Retina (tissue), 1 donor: ENCODE measurements at places on chromosomes 16 and 17.

GRCh38 chr17:78769196-78769773 lies 12.8 kb downstream of the CYTH1 start:
- no peak for DNase-seq

GRCh38 chr16:50553182-50553710 lies 5.0 kb downstream of the NKD1 start:
- DNase-seq = no peak

GRCh38 chr17:37743612-37743874 lies 1.3 kb downstream of the HNF1B start:
- DNase-seq = no peak

DNA sequence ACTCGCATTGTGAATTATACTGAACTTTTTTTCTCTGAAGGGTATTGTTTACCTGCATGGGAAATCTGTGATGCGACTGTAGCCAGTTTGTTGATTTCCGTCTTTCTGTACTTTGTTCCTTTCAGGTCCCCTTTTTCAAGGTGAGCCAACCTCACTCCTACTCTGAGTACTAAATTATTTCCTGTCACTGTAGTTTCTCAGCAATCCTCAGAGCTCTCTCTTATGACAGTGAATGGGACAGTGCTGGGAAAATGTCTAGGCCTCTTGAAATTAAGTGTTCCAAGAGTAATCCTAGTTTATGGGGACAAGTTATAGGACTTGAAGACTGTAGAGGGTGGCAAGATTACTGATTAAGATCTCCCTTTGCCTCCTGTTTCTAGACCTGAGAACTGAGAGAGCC lies 167.6 kb downstream of the CNTNAP4 start:
- DNase-seq = no peak

GRCh38 chr17:80984749-80985148 lies 6.9 kb upstream of the CHMP6 start:
- no peak for DNase-seq

- no peak for DNase-seq
Observed at GRCh38 chr17:6386041-6386630, 48.8 kb downstream of the AIPL1 start.

- no peak for DNase-seq
Observed at GRCh38 chr16:65406933-65407332, 285.1 kb upstream of the CDH11 start.

GRCh38 chr17:2034157-2034556 lies 4.2 kb downstream of the DPH1 start:
- no peak for DNase-seq

- DNase-seq = peak; percentile 36
Observed at GRCh38 chr17:64357191-64357981, 33.3 kb downstream of the PECAM1 start.

DNA sequence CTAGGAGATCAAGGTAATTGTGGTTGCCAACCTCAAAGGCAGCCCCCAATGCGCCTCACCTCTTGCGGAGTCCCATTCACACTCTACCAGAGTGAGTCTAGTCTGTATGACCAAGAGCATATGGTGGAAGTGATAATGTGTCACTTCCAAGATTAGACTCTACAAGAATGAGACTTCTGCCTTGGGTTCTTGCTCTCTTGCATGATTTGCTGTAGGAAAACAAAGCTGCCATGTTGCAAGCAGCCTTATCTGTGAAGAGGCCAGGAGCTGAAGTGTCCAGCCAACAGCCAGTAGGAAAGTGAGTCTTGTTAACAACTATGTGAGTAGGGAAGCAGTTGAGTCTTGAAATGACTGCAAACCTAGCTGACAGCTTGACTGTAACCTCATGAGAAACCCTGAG lies 3.4 kb downstream of the TERF2 start:
- no peak for DNase-seq

DNA sequence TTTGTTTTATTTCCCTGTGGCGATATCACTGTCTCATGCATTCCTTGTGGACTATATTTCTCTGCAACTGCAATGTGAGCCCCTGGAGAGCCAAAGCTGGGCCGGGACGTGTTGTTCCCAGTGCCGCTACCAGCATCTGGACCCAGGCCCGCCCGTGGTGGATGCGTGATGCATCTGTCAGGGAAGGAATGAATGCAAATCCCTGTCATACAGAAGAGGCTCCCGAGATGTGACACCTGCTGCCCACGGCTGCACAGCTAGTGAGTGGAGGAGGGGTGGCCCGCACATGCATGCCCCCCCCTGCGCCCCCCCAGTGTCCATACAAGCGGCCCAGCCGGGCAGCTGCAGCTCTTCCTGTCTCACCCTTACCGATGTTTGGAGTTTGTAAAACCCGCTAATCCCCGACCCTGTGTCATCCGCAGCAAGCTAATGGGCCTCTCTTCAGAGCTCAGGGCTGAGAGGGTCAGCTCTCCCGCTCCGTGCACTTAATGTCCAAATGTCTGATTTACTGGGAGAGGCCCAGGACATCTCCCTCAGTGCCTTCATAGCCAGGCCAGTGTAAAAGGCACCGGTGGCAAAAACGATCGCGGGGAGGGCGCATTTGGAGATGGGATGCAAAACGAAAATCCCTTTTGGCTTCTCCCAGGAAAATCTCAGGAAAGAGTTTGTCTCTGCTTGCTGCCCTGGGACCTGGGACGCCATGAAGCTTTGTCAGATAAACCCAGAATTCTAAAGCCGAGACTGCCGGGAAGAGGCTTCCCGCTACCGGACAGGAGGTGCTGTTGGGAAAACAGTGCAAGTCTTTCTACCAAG lies 91.8 kb downstream of the FOXL1 start:
- peak; percentile 56 for DNase-seq

- no peak for DNase-seq
Observed at GRCh38 chr17:69669441-69670178, 255.1 kb downstream of the MAP2K6 start.

- DNase-seq = peak; percentile 20
Observed at GRCh38 chr17:607361-608147, 107.1 kb downstream of the VPS53 start.

DNA sequence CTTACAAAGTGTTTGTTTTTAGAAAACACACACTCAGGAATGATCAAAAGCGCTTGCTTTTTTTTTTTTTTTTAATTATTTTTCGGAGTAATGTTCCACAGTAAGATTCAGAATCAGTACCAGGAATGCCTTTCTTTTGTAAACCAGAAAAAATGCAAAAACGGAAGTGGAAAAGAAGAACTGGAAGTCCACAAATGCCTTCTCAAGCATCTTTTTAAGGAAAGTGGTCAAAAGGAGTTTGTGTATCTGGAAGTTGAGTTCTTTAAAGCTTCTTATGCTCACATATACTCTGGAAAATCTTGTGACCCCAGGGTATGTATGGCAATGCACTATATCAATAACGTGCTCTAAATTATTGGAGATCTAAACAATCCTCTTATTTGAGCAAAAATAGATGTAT lies 126.0 kb downstream of the ABCA8 start:
- no peak for DNase-seq

DNA sequence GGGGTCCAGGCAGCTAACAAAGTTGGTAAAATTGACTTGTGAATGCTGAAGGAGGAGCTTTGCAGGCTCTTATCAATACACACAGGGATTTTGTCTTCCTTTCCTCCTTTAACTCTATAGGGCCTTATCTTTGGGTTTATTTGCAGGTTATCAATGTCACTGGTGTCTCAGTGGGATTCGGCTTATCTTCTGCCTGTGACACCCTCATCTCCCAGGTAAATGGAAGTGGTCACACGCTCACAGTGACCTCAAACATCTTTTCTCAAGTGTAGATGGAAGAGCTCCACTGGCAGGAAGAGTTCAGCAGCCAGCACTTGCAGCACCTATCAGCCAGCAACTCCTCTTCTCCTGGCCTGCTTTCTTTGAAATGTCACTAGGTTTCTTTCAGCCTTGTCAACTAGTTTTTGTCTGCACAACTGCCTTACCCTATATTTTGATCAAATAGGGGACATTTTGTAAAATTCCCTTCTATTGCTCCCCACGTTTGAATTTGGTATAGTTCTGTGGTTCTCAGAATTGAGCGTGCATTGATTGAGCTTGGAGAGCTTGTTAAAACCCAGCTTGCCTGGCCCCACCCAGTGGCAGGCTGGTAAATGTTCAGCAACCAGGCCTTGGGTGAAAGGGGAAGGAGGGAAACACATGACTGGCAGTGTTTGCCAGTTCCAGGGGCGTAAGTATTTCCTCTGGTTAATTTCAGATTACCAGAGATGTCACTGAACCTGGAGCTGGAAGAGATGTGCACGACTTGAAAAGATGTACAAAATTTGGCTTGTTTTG lies 12.8 kb downstream of the SLC47A1 start:
- no peak for DNase-seq

- no peak for DNase-seq
Observed at GRCh38 chr16:27449434-27450195, 47.6 kb downstream of the IL21R start.

GRCh38 chr17:7328840-7329373 lies at the start of gene NEURL4:
Gene NEURL4, minus strand, starts transcription at chr17:7329335. Its CDS starts 23 bp downstream, at chr17:7329312.
- DNase-seq = peak; percentile 51

DNA sequence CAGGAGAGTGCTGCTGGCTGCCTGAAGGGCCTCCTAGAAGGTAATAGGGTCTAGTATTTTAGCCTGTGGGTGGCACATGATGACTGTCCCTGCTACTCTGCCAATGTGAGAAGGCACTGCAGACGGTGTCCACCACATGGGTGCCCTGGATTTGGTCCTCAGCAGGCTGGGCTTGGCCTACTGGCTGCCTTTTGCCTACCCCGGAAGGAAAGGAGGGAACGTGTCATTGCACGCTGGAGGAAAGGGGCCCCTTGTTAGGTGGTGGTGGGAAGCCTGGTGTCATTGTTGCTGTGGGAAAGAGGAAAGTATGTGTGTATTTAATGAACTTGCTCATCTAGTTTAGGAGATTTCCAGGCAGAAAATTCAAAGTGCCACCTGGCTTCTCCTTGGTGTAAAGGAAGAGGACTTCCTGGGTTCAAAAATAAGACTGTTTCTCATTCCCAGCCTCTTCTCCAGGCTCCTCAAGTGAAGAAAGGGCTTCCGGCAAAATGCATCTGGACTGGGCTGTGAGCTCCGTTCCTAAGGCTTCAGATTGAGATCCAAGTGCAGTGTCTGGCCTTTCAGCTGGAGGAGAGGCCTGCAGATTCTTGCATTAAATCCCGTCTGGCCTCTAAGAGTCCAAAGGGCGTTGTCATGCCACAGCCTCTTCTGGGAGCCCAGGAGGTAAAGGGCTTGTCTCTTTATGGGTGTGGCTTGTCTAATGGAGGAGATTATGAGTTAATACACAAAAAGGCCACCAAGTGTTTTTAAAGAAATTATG lies 55.1 kb downstream of the RPTOR start:
- no peak for DNase-seq

GRCh38 chr17:62987136-62987535 lies 21.1 kb downstream of the TANC2 start:
- no peak for DNase-seq

DNA sequence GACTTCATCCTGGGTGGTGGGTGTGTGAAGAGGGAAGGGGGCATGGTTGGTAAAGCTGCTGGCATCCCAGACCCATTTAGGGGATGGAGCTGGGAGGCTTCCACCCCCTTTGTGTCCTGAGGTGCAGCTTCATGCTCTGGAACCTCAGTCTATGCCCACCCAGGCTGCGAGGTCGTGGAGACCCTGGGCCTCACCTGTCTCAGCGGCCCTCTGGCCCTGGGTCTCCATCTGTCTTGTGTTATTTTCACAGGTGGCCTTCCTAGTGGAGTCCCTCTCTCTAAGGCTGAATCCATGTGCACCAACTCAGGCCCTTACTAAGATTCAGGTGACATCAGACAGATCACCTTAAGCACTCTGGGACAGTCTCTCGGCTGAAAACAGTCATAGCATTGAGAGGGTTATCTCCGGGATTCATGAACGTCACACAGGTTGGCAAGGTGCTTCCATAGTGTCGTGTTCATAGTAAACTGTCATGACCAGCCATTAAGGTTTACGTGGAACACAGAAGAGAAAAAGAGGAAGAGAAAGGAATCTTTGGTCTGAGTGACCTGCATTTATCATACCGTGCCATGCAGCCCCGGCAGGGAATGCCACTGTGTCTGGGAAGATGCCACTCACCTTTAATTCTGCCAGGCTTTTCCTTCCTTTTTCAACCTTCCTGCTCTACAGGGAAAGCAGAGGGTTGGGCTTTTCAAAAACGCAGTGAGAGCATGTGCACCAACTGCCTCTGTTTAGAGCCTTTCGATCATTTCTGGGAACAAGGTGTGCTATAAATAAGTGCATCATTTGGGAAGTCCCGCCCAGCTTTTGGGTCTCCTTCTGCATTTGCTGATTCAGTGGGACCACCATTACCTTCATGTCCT lies 4.5 kb upstream of the FOXL1 start:
- no peak for DNase-seq

DNA sequence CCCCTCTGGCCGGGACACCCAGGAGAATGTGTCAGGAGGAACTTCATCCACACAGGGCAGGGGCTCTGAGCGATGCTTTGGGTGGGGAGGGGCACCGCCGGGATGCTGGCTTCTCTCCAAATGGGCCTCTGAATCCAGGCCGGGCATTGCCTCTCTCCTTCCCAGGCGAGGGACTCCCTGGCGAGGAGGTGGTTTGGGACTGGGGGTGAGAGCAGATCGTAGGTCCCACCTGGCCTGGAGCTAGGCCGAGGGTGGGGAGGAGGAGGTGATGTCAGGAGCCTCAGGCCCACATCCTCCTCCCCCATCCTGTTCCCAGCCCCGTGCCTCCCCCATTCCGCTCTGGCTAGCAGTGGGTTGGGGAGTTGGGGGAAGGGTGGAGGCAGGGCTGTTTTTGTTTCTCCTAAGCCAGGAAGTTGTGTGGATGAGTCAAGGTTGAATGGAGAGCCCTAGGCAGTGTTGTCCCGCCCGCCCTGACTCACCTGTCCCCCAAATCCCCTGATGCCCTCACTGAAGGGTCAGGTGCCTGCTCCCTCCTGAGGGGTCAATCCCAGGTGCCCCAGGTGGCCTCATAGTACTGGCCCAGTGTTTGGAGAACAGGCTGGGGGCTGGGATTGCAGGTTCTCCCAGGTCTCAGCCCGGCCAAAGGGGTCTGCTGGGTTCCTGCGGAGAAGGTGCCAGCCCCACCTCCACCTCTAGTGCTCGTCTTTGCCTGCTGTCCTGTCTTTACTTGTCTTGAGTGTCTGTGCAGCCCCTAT lies 2.8 kb downstream of the GRB7 start:
- DNase-seq = no peak

DNA sequence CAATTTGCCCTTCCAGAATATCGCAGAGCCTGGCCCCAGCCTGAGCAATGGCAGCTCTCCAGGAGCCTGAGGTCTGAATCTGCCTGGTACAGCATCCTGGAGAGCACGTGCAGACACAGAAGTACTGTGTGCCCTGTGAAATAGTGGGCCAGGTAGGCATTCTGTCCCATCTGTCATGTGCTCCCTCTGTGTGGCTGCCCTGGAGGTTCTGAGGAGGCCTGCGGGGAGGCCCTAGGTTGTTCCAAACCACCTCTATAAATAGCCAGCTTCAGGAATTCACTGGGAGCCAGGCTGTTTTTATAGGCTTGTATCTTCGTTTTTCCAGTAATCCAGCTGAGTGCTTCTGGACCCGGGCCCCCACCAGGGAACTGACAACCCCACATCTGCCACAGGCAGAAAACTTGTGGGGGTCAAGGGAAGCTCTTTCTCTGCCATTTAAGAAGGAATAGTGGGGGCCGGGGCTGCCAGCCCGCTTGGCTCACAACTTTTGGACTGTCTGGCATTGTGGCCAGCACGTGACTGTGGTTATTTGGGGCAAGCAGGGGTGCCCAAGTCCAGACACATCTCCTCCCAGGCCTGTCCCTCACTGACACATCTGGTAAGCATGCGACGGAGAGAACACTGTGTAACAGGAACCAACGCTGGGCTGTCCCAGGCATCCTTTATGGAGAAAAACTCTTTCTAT lies 356.3 kb upstream of the TNRC6C start:
- peak; percentile 13 for DNase-seq
